ENCODE measurements at places on chromosomes 16 and 17. TPM values are rescaled to one million over a fixed set of nuclear protein-coding genes. Genes with fewer than 3 reads are reported as not detected.

TBC1D3G gene
- not detected for total RNA-seq

SLC5A2 gene
- 0.40 TPM for total RNA-seq

HCRT gene
- total RNA-seq: not detected

TANC2 gene
- total RNA-seq: 19.6 TPM

CCL1 gene
- total RNA-seq: not detected

CD300H gene
- total RNA-seq: 0.45 TPM

USP31 gene
- total RNA-seq: 10.9 TPM

CLEC18B gene
- total RNA-seq: 0.43 TPM
